ENCODE measurements at places on chromosomes 12 and 14. TPM values are rescaled to one million over a fixed set of nuclear protein-coding genes. Genes with fewer than 3 reads are reported as not detected.

GRCh38 chr12:62263966-62264365 is 3.8 kb downstream of the USP15 start:
- DNase-seq = no peak

- no peak for DNase-seq
Observed at GRCh38 chr12:16606991-16607390, 1.0 kb upstream of the LMO3 start.

GRCh38 chr12:110543252-110543959 is 39.7 kb downstream of the PPTC7 start:
- no peak for DNase-seq

Gene KRT7
- not detected for total RNA-seq

- peak; percentile 79 for DNase-seq
Observed at GRCh38 chr12:57008178-57008577, 1.8 kb upstream of the ZBTB39 start.

Gene DCD
- not detected for total RNA-seq

DNA sequence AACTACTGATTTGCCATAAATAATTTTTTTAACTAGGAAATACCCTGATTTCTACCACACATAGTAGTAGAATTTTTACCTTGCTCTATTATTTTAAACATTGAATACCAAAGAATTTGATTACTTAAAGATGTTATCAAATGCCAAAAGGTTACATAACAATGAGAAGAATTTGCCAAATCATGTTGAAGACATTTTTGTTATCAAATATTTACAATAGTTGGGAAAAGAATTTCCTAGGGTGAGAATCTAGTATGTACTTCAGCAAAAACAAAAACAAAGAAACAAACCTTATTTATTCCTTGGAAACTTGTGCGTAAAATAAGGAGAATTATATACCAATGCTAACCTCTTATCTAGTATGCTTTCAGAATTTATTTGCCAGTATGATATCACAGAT is 107.2 kb downstream of the SCAF11 start:
- no peak for DNase-seq

- DNase-seq = no peak
Observed at GRCh38 chr14:21536418-21537089, 10.4 kb upstream of the SALL2 start.

DNA sequence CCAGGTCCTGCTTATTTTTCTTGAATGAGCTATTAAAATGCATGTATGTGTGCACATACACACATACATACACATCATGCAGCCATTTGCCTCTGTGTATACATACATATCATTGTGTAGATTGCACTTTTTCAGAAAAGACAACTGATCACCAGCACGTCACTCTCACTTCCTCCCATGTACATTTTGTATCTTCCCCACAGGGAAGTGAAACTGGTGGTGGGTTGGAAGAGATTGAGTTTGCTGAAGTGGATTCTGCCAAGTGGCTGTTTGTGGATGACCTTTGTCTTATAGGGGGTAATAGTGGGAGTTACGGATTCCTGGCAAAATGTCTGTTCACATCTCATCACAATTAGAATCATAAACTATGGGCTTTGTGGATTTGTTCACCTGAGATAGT is 448.6 kb downstream of the RAD51B start:
- DNase-seq = peak; percentile 93

- peak; percentile 56 for DNase-seq
Observed at GRCh38 chr14:30559638-30560091, 707 bp downstream of the G2E3 start.

Gene RESF1
- 60.8 TPM for total RNA-seq

GRCh38 chr12:21343636-21344035 is 8.9 kb upstream of the SLCO1A2 start:
- no peak for DNase-seq

Gene CRY1
- not detected for total RNA-seq

Gene DPF3
- 0.55 TPM for total RNA-seq

DNA sequence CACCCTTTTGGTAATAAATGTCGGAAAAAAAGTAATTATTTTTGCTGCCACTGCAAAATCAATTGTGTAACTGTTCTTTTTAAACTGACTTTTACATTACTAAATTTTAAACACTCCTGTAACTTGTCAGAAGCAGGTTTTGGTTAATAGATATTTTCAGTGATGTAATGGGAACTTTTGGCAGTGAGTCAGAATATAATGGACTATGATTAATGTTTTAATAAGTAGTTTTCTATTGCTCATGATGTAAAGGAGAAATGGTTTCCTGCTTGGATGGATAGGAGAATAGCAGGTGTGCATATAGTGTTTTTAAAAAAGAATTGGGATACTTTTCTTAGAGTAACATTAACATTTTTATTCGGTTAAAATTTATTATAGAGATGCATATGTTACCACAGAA is 58.8 kb downstream of the TRMT5 start:
- no peak for DNase-seq

Gene TMEM52B
- total RNA-seq = 0.21 TPM

Gene WASHC3
- 33.3 TPM for total RNA-seq

DNA sequence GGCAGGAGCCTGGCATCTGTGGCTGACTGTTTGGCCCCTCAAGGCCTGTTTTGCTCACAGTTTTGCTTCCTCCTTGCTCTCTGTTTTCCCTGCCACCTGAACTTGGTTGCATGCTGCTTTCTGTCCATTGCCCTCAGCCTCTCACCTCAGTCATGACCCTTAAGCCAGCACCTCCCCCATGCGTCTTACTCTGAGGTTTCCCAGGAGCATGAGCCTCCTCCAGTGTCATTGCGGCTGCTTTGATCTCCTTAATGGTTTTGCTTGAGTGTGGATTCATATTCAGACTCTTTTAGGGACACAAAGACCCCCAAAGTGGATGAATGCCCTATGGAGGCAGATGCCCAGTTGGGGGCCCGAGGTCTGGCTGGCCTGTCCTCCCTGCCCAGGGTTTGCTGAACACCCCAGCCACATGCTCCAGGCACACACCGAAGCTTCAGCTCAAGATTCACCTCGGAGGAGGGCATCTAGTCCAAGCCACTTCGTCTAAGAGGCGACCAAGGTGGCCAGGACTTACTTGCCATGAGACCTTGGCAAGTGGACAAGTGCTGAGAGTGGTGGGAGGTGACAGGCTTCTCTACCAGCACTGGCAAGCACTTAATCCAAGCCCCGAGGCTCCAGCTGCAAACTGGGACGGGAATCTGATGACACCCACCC is 95.4 kb upstream of the DIO3 start:
- DNase-seq = peak; percentile 28

Gene AJUBA
- 0.37 TPM for total RNA-seq

DNA sequence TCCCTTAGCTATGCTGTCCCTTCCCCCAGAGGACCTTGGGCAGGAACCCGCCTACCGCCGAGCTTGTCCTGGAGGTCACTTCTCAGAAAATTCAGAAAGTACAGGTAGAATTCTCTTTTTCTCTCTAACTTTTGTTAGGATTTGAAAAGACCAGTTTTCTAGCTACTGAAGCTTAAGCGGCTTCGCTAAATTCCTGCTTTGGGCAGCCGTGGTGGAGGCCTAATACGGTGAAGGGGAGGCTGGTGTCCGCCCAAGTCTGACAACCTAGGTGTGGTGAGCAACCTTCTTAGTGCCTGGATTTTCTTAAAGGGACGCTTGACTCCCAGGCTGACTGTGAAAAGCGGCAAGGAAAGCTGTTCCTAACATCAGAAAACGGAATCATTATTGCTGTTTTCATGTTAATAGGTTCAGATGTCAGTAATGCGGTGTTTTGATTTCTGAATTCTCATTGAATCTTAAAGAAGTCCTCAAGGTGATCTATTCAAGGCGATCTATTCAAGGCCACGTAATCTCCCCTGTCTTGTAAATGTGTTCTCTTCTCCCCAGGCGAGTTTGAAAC is 835 bp downstream of the FGD4 start:
- no peak for DNase-seq

DNA sequence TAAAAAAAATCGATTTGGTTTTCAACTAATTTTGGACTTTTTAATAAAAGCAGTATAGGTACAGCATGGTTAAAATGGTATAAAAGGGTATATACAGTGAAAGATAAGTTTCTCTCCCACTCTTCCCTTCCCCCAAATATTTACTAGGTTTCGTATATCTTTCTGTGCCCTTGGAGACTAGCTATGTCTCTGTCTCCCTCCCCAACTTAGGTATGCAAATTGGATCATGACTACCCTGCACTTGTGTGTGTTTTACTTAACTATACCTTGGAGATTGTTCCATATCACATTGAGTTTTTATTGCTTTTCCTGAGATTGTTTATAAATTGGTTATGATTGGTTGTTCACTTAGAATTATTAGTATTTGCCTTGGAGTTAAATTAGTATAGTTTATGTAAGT is 19.4 kb downstream of the AEBP2 start:
- no peak for DNase-seq

- no peak for DNase-seq
Observed at GRCh38 chr12:79691511-79692248, 916 bp upstream of the PAWR start.

Gene PPP1R12A
- total RNA-seq = 65.1 TPM

GRCh38 chr12:29054858-29055663 is 94.0 kb upstream of the FAR2 start:
- no peak for DNase-seq

DNA sequence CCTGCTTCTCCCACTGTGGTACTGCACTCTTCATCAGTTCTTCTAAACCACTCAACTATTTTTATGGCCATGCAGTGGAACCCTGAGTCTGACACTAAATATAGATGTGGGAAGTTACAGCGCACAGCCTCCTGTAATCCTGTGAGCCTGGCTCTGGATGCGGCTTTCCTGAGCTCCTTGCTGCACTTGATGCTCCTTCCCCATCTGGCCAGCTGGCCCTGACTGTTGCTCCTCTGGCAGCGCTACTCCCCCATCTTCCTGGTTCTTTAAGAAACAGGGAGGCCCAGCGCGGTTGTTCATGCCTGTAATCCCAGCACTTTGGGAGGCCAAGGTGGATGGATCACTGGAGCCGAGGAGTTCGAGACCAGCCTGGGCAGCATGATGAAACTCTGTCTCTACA is 24.6 kb downstream of the IQSEC3 start:
- no peak for DNase-seq

GRCh38 chr12:128784030-128784760 is 39.6 kb downstream of the SLC15A4 start:
- DNase-seq = no peak

DNA sequence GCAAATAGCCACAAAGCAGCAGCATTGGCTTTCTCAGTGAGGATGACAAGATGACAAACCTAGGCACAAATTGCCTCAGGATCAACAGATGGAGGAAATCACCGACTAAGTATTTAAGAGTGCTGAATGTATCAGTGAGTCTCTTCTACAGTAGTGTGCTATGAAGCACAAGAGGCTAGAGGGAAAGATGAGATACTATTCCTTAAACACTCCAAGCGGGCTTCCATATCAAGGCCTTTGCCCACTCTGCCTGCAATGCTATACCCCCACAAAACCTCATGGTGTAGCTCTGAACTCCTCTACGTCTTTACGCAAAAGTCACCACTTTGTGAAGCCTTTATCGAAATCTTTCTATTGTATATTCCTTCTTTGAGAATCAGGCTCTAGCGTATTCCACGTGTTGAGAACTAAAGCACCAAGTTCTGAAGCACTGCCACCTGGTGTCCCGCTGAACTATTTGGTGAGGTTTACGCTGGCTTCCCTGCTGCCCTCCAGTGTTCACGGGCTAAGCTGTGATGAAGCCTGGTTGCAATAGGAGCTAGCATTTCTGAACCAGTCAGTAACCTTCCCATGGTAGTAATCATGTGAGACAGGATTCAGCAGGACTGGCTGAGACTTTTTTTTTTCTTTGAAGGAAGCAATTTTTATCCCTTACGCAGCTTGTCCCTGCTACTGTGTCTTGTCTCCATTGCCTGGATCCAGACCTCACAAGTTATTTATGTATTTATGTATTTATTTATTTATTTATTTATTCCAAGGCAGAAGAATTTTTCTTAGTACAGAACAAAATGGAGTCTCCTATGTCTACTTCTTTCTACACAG is 426.5 kb upstream of the OR4E1 start:
- peak; percentile 52 for DNase-seq

DNA sequence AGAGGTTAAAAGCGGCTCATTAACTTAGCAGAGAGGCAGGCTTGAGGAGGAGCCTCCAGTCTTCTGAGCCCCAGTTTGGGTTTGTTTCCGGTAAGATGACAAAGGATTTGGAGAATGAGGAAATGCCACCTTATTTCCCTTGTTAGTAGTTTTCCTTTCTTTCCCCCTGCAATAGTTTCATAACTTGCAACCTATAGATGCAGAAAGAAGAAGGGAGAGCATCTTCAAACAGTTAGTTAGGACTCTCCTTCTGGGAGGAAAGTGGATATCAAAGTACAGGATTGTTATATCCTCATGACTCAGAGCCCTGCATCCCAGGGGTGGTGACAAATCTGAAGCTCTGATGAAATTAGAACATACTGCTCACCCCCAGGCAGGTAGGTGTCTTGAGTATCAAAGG is 180.7 kb upstream of the SLC38A2 start:
- no peak for DNase-seq

- DNase-seq = no peak
Observed at GRCh38 chr14:35403114-35403602, 1.4 kb downstream of the NFKBIA start.

GRCh38 chr14:36495666-36496065 is 24.4 kb downstream of the NKX2-1 start:
- DNase-seq = no peak

- peak; percentile 74 for DNase-seq
Observed at GRCh38 chr12:8687846-8688601, 9.8 kb upstream of the RIMKLB start.

DNA sequence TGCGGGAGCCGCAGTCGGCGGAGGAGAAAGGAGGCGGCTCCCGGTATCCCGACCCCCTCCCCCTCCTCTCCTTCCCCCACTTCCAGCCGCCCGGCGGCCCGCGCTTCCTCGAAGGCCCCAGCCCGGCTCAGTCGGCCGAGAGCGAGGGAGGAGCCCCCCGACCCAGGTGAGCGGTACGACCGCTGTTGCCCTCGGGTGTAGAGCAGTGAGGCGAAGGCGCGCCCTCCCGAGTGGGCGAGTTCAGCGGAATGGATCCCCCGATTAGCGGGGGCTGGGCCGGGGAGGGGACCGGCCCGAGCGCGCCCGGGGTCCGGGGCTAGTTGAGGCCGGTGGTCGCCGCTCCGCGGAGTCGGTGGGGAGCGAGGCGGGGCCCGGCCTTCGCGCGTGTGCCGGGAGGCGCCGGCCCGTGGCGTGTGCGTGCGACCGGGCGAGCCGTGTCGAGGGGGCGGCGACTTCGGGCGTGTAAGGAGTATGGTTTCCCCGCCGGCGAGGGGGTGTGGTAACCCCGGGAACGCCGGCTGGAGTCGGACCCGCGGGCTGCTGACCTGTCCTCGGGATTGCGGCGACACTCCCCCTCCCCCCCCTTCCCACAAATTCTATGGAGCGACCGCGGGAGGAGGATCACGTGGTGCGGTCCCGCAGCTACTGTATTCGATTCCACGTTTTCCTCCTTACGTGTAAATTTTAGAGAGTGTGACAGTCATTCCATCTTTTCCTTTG is 501 bp downstream of the RIMKLB start:
- DNase-seq = peak; percentile 60

DNA sequence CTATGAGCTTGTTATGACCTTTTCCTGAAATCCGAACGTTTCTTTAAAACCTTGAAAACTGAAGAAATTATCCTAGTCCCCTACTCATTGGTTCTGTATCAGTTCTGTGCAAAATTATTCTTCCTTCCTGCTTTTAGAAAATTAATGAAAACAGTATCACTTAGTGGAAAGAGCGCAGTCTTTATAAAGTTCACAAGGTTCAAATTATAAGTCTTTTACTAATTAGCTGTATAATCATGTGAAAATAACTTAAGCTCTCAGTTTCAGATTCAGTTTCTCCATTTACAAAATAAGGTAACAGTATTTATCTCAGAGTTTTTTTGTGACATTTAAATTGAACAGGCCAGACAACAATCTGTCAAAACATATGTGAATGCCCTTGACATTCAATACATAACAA is 306.1 kb downstream of the ADAMTS20 start:
- no peak for DNase-seq

Gene COX8C
- total RNA-seq = not detected

Measured in OCI-LY7 (cell line).